ENCODE measurements at places on chromosomes 6 and 20.
A peak's percentile ranks its signal among the peaks of the same experiment; 100 is the strongest.

GRCh38 chr6:94733066-94733465 is 844.3 kb upstream of the MANEA start:
- no peak for DNase-seq

DNA sequence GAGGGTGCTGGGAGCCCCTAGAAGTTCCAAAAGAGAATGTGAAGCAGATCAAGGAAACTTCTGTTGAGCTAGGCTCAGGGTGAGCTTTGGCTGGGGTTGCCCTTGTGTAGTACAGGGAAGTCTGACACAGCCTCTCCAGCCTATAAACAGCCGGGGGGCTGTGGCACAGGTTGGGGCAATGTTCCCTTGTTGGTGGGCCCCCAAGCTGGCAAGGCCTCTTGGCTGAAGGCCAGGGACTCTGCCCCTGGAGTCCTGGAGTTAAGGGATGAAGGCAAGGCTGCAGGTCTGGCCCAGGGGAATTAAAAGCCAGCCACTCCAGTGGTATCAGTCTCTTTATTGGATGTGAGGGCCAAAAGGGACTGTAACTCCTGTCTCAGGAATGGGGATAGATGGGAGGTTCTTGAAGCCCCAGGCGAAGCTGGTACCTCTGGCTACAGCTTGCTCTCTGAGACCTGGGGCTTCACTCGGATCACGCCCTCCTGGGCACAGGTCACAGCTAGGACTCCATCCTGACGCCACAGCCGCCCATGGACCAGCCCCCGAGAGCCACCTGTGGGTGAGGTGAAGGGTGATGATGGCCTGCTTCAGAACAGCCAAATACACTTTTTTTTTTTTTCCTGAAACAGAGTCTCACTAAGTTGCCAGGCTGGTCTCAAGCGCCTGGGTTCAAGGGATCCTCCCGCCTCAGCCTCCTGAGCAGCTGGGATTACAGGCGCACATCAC is 8.0 kb downstream of the SNX21 start:
- DNase-seq = no peak

DNA sequence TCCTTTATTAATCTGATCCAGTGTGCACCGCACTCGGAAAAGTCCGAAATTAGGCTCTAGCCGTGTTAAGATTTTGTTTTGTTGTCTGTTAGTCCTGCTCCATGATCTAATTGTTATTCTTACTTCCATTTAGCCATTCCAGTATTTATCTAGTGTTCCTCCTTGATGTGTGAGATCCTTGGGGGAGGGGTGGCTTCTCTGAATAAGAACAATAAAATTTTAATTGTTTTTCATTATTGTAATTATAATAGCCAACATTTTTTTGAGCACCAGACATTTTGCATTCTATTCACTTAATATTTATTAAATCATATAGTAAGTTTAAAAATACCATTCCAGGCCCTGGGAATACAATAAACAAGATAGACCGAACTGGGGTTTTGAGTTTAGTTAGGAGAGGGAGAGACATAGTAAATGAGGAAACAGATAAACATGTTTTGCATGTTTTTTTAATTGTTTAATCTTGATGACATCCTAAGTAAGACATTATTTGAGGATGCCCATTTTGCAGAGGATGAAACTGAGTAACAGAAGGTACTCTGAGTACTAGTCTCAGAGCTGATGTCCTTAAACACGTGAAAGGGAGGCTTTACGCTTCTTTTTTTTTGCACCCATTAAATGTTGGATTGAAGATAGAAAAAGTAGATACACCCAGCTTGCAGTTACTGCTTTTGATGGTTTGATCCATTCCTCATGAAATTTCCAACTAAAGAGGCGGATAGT is 1.2 kb downstream of the CBFA2T2 start:
- DNase-seq = no peak

GRCh38 chr20:34709831-34710567 is 5.9 kb downstream of the TP53INP2 start:
- peak; percentile 77 for DNase-seq

DNA sequence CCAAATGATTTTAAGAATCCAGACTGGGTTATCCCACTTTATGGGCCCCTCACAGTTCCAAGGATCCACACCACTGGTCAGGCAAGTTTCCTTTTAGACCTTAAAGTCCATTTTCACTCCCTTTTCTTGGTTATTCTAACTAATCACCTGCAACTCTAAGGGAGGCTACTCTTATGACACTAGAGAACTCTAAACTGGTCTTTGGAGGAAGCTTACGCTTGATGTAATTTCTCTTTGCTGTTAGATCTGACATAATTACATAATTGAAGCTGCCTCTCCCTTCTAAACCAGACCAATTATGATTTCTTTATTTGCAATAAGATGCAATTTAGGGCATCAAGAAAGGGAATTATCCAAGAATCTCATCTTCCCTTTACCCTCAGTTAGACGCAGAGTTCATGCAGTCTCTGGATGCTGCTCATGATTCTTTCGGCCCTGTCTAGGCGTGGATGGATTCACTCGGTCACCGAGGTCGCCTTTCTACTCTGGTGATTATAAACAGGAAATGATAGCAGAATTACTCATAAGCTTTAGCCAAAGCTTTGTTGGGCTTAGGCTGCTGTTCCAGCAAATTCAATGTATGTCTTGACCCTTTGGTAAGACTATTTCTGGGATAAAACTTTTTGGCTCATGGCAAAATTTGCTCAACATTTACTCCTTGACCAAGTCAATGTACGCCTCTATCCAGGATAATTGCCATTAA is 166.4 kb upstream of the PRND start:
- no peak for DNase-seq

DNA sequence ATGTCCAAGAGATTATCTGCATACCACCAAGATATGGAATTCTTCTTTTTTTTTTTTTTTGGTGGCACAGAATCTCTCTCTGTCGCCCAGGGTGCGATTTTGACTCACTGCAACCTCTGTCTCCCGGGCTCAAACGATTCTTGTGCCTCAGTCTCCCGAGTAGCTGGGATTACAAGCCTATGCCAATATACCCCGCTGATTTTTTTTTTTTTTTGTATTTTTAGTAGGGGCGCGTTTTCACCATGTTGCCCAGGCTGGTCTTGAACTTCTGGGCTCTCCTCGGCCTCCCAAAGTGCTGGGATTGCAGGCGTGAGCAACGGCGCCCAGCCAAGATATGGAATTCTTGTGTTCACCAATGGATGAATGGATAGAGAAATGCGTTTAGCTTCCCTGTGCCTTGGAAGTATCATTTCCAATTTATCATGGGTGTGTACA is 31.0 kb downstream of the POM121L2 start:
- no peak for DNase-seq

DNA sequence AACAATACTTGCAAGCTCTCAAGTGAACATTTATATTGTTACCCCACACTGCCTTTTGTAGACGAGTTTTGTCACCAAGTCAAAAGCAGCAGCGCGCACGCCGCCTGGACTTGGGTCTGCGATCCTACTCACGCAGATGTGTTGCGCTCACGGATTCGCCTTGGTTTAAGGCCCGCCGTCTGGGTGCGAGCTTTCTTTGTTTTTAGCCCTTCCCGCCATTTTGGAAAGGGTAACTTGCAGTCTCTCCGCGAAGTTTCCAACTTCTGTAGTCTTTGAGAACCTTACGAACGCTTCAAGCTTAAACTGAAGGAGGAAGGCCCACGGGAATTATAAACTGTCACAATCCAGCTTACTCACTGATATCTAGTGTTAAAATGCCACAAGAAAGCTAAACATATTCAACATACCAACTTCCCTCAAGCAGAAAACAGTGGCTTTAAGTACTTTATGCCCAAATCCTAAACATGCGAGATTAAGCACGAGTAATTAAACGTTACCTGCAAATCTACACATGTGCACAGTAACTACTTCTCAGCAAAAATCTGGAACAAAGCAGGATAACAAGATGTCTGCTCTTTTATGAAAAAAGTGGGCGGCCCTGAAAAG is 80.4 kb upstream of the BTN3A2 start:
- peak; percentile 36 for DNase-seq

- DNase-seq = peak; percentile 73
Measured at GRCh38 chr20:3068986-3069900, 2.2 kb upstream of the OXT start.

DNA sequence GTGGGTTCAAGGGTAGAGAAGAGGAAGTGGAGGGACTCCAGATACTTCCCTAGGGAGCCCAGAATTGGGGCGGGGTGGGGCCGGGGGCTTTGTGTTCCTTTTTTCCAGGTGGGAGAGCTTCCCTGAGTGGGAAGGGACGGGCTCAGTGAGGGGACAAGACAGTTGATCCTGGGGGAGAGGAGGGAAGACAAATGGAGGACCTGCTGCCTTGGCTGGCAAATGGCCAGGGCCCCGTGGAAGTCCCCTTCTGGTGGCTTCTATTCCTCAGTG is 2.6 kb downstream of the CTSZ start:
- DNase-seq = no peak

DNA sequence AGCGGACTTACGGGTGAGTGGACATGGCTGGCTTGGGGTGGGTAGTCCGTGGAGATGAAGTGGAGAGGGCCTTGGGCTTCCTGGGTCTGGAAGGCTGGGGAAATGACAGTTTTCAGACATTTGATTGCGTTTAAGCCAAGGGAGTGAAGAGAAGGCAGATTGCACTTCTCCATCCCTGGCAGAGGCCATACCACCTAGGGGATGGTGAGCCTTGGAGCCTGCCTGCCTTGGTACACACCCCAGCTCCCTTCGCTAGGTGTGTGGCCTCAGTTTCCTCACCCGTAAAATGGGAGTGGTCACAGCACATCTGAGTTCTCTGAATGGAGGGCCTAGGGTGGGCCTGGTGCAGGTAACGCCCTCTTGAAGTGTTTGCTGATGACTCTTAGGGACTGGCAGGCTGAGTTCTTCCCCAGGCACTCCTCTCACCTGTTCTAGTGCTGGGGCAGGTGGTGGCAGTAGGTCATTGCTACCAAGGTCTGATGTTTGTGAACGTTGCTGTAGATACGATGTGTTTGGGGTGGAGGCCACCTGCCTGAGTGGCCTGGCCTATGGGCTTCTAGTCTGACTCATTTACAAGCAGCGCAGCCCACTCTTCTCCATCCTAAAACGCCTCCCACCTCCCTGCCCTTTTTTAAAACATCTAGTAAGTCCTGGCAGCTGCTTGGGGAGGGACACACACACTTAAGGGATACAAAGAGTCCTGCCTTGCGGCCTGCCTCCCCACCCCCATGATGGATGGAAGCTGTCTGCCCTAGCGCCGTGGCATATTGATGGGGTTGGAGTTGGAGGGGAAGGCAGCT is 2.3 kb downstream of the RBM38 start:
- DNase-seq = peak; percentile 24

GRCh38 chr6:4906293-4907276 is 97.3 kb downstream of the RPP40 start:
- no peak for DNase-seq

GRCh38 chr6:44002593-44003344 is 124.5 kb downstream of the MRPL14 start:
- peak; percentile 30 for DNase-seq

DNA sequence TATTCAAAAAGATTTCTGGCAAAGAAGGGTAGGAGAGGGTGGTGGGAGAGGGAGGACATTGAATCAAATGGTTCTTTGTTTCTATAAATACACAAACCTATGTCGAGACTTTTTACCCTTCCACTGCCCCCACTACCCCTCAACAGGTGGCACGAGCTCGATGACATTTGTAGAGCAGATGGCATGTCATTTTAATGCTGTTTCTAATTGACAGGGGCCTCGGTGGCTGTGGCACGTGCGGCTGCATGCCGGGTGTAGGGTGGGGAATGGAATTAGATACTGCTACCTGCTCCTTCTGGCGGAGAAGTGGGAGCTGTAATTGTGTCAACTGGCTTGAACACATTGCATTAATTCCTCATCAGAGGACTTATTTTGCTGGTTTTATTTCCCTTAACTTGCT is 29.1 kb upstream of the SASH1 start:
- no peak for DNase-seq

GRCh38 chr6:14035071-14035847 is 82.3 kb upstream of the CD83 start:
- no peak for DNase-seq

DNA sequence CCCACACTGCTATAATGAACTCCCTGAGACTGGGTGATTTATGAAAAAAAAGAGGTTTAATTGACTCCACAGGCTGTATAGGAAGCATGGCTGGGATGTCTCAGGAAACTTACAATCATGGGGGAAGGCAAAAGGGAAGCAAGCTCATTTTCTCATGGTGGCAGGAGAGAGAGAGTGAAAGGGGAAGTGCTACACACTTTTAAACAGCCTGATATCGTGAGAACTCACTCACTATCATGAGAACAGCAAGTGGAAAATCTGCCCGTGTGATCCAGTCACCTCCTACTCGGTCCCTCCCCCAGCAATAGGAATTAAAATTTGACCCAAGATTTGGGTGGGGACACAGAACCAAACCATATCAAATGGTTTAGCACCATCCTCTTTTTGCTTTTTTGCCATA is 116.6 kb upstream of the CEP162 start:
- DNase-seq = no peak

- DNase-seq = no peak
Measured at GRCh38 chr6:85435851-85436250, 14.0 kb upstream of the NT5E start.

DNA sequence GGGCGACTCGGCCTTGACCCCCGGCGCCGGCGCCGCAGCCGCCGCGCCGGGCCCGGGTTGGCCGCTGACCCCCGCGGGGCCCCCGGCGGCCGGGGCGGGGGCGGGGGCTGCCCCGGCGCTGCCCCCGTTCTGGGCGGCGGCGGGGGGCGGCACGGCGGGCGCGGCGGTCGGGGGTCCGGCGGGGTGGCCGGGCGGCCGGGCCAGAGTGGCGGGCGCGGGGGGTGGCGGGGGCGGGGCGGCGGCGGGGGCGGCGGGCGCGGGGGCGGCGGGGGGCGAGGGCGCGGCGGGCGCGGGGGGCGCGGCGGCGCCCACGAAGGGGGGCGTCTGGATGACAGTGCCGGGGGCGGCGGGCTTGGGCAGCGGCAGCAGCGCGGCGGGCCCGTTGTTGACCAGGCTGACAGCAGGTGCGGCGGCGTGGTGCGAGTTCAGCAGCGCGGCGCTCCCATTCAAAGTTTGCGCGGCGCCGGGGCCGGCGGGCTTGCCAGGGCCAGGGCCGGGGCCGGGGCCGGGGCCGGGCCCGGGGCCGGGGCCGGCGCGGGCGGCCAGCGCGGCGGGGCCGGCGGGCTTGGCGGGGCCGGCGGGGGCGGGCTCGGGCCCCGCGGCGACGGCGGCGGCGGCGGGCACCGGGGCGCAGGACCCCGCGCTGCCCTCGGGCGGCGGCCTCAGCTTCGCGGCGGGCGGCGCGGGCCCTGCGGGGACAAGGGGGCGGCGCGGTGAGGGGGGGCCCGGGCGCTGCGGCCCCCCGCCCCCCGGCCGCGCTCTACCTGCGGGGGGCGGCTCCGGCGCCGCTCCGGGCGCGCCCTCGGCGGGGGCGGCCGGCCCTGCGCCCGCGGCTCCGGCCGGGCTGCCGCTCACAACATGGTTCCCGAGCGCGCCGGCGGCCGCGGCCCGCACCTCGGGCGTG is 659 bp downstream of the TAF4 start:
- no peak for DNase-seq

- no peak for DNase-seq
Measured at GRCh38 chr20:1505361-1505760, 14.1 kb upstream of the SIRPB2 start.

GRCh38 chr6:26197933-26198721 is 110.9 kb downstream of the HFE start:
- DNase-seq = no peak

Measured in NCI-H1436 (cell line).